Activated CD4-positive, alpha-beta memory T cell treated with anti-CD3 and anti-CD28 coated beads, Interleukin-2, amount 10 ng/mL, durations not matched to agents 7 days and 5 days (primary cell): ENCODE measurements at places on chromosomes 7 and 10. TPM values are rescaled to one million over a fixed set of nuclear protein-coding genes. Genes with fewer than 3 reads are reported as not detected.
A peak's percentile ranks its signal among the peaks of the same experiment; 100 is the strongest.

Gene NACAD
- total RNA-seq = 0.60 TPM

Gene ZNF736
- 22.5 TPM for total RNA-seq

Gene ZMYND11
- total RNA-seq = 30.9 TPM

Gene SKIDA1
- total RNA-seq = 0.25 TPM

- no peaks in the 10 kb centered on the region for H3K27me3 ChIP-seq
- H3K36me3 ChIP-seq = no peaks in the 10 kb centered on the region
- no peak overlapping the region for H3K4me3 ChIP-seq
- H3K27ac ChIP-seq = no peak overlapping the region
- no peak for DNase-seq
Measured at GRCh38 chr7:107007007-107007891, 37.3 kb upstream of the PRKAR2B start.

DNA sequence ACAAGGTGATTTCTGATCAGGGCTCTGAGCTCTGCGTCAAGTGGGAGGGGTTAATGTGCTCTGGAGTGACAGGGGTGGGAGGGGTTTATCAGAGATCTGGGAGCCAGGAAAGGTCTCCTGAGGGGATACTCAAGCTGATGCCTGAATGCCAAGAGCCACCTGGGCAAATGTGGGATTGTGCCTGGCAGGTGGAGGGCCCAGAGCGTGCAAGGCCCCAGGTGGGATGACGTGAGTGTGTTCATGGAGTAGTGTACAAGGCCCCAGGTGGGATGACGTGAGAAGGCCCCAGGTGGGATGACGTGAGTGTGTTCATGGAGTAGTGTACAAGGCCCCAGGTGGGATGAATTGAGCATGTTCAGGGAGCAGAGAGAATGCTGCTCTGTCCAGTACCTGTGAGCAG is 610.3 kb downstream of the PTPRN2 start:
- H3K4me3 ChIP-seq = no peak overlapping the region
- H3K36me3 ChIP-seq = no peaks in the 10 kb centered on the region
- no peaks in the 10 kb centered on the region for H3K4me1 ChIP-seq
- no peak for DNase-seq

GRCh38 chr10:95837356-95837776 is 70.4 kb upstream of the CC2D2B start:
- H3K36me3 ChIP-seq = peaks cover 18% of the 10 kb centered on the region
- DNase-seq = no peak
- H3K4me3 ChIP-seq = no peak overlapping the region
- peak overlapping the region; percentile 54 for H3K27ac ChIP-seq
- H3K4me1 ChIP-seq = peaks cover 85% of the 10 kb centered on the region

GRCh38 chr10:100727808-100728207 is 17.6 kb upstream of the PAX2 start:
- H3K36me3 ChIP-seq = no peaks in the 10 kb centered on the region
- no peak overlapping the region for H3K4me3 ChIP-seq
- DNase-seq = no peak
- peaks cover 88% of the 10 kb centered on the region for H3K27me3 ChIP-seq
- H3K4me1 ChIP-seq = peaks cover 34% of the 10 kb centered on the region
- H3K27ac ChIP-seq = no peak overlapping the region

GRCh38 chr10:23490115-23490514 is 51.2 kb downstream of the OTUD1 start:
- H3K36me3 ChIP-seq = no peaks in the 10 kb centered on the region
- DNase-seq = no peak
- peaks cover 13% of the 10 kb centered on the region for H3K27me3 ChIP-seq

GRCh38 chr10:70659306-70659705 is 13.0 kb upstream of the ADAMTS14 start:
- H3K36me3 ChIP-seq = no peaks in the 10 kb centered on the region
- no peak overlapping the region for H3K4me3 ChIP-seq
- no peak overlapping the region for H3K27ac ChIP-seq
- H3K4me1 ChIP-seq = peaks cover 10% of the 10 kb centered on the region

- DNase-seq = no peak
- no peaks in the 10 kb centered on the region for H3K27me3 ChIP-seq
- no peaks in the 10 kb centered on the region for H3K36me3 ChIP-seq
- no peak overlapping the region for H3K27ac ChIP-seq
- peaks cover 4% of the 10 kb centered on the region for H3K4me1 ChIP-seq
Measured at GRCh38 chr7:75572396-75572795, 80.3 kb downstream of the SPDYE5 start.

DNA sequence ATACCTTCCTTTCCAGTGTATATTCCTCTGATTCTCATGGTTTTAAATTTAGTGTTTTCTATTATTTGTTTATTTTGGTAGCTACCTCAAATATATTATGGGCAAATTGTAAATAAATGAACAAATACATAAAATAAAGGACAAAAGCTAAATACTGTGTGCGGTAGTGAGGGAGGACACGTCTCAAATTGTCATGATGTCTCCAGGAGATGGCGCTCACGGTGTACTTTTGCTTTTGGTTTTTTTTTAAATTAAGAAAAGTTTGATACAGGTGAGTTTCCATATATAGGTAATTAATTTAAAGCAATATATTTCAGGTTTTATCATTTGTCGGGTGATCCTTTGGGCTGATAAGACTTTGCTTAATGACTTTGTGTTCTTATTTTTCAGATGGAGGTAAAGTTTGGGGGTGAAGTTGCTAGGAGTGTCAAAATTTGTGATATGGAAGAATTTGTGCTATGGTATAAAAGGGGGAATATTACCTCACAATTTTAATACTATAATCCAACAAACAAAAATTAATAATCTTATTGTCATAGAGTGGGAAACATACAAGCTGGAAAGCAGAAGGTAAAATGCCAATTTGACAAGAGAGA is 68.4 kb upstream of the TMEM229A start:
- no peak for DNase-seq
- H3K27ac ChIP-seq = no peak overlapping the region
- no peaks in the 10 kb centered on the region for H3K27me3 ChIP-seq
- no peaks in the 10 kb centered on the region for H3K36me3 ChIP-seq
- no peak overlapping the region for H3K4me3 ChIP-seq
- H3K4me1 ChIP-seq = no peaks in the 10 kb centered on the region

DNA sequence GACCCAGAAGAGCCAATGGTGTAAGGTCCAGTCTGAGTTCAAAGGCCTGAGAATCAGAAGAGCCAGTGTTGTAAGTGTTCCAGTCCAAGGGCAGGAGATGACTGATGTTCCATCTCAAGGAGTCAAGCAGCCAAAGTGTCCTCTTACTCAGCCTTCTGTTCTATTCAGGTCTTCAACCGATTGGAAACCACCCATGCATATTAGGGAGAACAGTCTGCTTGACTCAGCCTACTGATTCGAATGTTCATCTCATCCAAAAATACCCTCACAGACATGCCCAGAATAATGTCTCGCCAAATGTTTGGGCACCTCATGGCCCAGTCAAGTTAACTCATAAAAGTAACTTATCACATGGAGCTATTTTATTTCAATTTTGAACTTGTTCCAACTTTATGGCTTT is 2.9 kb upstream of the WDFY4 start:
- DNase-seq = no peak
- H3K4me3 ChIP-seq = no peak overlapping the region
- H3K27ac ChIP-seq = no peak overlapping the region
- H3K27me3 ChIP-seq = peaks cover 15% of the 10 kb centered on the region

DNA sequence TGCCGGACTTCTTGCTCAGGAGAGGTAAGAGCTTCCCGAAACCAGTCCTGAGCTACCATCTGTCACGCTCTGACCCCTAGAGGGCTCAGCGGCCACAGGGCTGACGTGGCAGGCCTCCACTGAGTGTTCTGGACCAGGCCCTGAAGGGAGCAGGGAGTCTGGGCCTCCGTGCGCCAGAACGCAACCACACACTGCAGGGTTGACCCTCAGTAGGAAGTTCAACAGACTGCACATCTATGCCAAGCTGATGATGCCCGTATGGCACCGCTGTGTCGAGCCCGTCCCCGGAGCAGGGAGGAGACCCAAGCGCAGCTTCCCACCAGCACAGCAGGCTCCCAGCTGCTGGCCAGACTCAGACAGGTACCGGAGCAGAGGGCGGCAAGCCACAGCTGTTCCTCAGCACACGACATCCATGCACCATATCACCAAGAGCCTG is 39.2 kb downstream of the CAMK2B start:
- no peaks in the 10 kb centered on the region for H3K4me1 ChIP-seq
- H3K4me3 ChIP-seq = no peak overlapping the region
- H3K36me3 ChIP-seq = no peaks in the 10 kb centered on the region
- DNase-seq = no peak
- no peaks in the 10 kb centered on the region for H3K27me3 ChIP-seq

DNA sequence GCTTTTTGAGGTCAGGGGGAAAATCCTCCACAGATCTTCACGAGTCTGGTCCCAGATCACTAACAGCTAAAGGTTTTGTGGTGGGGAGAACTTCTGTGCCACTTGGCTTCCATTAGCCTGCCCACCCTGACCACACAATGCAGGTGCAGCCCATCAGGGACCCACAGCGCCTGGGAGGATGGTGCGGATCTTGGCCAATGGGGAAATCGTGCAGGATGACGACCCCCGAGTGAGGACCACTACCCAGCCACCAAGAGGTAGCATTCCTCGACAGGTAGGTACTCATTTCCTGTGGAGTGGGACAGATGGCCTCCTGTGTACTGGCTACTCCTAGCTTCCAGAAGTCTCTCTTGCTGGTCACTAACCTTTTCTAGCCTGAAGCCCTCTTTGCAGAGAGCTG is 1.5 kb downstream of the FAM241B start:
- H3K27me3 ChIP-seq = no peaks in the 10 kb centered on the region
- H3K4me3 ChIP-seq = no peak overlapping the region
- no peaks in the 10 kb centered on the region for H3K36me3 ChIP-seq
- peaks cover 2% of the 10 kb centered on the region for H3K4me1 ChIP-seq
- no peak for DNase-seq

- no peak overlapping the region for H3K4me3 ChIP-seq
- H3K4me1 ChIP-seq = peaks cover 19% of the 10 kb centered on the region
- no peak overlapping the region for H3K27ac ChIP-seq
- H3K36me3 ChIP-seq = peaks cover 10% of the 10 kb centered on the region
- DNase-seq = no peak
Measured at GRCh38 chr7:149325248-149325647, 63.3 kb downstream of the ZNF783 start.

- H3K4me1 ChIP-seq = peaks cover 6% of the 10 kb centered on the region
- H3K4me3 ChIP-seq = no peak overlapping the region
- no peaks in the 10 kb centered on the region for H3K36me3 ChIP-seq
Measured at GRCh38 chr10:132851451-132851850, 65.5 kb upstream of the NKX6-2 start.

DNA sequence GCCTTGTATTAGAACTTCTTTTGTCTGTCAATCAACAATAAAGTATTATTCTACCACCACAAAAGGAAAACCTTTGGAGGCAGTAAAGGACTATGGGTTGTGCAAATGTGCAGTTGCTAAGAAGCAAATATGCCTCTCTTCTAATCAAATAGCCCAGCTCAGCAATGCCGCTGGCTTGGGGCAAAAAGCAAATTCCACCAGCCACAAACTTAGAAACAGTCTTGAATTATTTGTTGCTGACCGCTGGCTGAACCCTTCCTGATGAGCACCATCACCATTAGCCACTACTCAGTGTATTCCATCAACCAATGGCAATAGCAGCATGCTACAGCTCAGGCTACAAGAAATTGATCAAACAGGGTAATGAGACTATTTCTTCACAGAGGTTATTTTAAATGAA is 51.0 kb downstream of the SKAP2 start:
- no peaks in the 10 kb centered on the region for H3K36me3 ChIP-seq
- no peak for DNase-seq
- H3K4me1 ChIP-seq = no peaks in the 10 kb centered on the region
- H3K4me3 ChIP-seq = no peak overlapping the region
- H3K27me3 ChIP-seq = peaks cover 3% of the 10 kb centered on the region
- H3K27ac ChIP-seq = no peak overlapping the region

- peaks cover 22% of the 10 kb centered on the region for H3K36me3 ChIP-seq
- H3K27ac ChIP-seq = peak overlapping the region; percentile 34
- H3K4me3 ChIP-seq = no peak overlapping the region
- peaks cover 53% of the 10 kb centered on the region for H3K4me1 ChIP-seq
Measured at GRCh38 chr7:104980841-104981671, 32.9 kb upstream of the KMT2E start.

DNA sequence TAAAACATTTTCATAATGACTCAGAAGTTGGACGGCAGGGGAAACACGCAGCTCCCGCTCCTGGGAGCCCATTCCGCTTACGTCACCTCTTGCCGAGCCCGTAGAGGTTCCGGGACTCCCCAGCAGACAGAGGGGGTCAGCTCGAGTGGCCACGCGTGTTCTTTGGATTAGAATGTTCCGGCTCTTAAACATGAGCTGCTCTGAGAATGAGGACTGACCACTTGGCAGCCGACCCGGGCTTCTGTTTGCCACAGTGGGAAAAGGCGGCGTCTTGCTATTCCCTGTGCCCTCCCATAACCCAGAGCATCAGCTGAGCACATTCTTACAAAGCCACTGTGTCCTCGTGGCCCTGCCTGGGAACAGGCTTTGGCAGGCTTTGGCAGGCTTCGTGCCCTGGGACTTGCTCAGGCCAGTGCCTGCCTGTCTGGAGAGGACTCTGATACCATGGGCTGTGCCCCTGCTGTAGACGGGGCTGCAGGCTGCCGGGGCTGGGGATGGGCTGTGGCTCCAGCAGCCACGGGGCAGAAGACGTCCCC is 40.1 kb downstream of the PFKP start:
- H3K4me3 ChIP-seq = no peak overlapping the region
- no peak overlapping the region for H3K27ac ChIP-seq
- DNase-seq = no peak
- no peaks in the 10 kb centered on the region for H3K27me3 ChIP-seq

DNA sequence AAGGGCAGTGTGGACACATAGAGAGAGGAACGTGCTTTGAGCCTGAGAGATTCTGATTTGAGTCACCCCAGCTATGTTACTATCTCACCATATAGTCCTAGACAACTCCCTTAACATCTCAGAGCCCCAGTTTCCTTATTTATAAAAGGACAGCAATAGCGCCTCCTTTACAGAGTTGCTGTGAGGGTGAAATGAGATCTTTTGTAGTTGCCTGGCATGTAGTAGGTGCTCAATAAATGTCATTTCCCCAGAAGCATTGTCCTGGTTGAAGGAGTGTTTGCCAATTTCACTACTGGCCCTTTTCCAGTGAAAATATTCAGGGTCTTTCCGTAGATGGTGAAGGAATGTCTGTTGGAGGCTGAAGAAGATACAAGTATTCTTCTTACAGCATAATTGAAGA is 51.3 kb upstream of the FAM180A start:
- H3K27ac ChIP-seq = no peak overlapping the region
- H3K4me3 ChIP-seq = no peak overlapping the region
- H3K36me3 ChIP-seq = no peaks in the 10 kb centered on the region
- H3K27me3 ChIP-seq = peaks cover 3% of the 10 kb centered on the region
- DNase-seq = no peak
- H3K4me1 ChIP-seq = peaks cover 5% of the 10 kb centered on the region

GRCh38 chr7:16599860-16600259 is 45.7 kb downstream of the ANKMY2 start:
- no peaks in the 10 kb centered on the region for H3K27me3 ChIP-seq
- no peak for DNase-seq
- H3K4me3 ChIP-seq = no peak overlapping the region
- H3K4me1 ChIP-seq = no peaks in the 10 kb centered on the region
- no peak overlapping the region for H3K27ac ChIP-seq
